NCI-H82 (cell line): ENCODE measurements at places on chromosomes 2 and 18.
A peak's percentile ranks its signal among the peaks of the same experiment; 100 is the strongest.

GRCh38 chr18:56903686-56904085 is 243.2 kb upstream of the BOD1L2 start:
- no peak for DNase-seq

DNA sequence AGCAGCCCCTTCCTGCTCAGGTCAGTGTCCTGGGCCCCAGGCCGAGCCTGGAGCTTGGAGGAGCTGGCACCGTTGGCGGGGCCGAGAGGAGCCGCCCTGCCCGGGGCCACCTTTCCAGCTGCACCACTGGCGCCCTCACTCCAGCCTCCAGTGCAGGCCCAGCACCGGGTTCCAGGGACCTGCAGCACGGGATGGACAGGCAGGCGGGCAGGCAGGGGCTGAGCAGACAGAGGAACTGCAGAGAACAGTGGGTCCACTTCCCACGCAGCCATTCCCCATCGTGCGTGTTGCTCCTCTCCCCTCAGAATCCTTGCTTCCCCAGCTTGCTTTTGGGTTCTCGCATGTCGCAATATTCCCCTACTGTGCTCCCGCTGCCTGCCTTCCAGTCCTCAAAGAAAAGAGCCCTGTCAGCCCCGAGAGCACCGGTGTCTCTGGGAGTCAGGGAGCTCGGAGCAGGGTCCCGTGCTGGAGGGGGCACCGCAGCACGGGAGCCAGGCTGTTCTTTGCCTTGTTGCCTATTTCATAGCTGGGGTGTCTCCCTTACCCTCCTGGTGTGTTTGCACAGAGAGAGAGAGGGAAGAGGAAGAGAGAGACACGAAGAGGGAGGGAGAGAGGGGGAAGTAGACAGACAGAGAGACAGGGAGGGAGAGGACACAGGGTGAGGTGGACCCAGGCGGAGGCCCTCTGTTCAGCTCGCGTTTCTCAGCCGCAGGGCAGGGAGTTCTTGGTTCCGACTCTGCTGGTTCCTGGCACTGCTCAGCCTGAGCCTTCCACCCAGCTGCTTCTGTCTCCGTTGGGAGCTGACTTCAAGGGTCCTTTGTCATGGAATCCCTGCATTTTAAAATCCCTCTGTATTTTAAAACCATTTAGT is 126.0 kb downstream of the MBP start:
- no peak for DNase-seq

DNA sequence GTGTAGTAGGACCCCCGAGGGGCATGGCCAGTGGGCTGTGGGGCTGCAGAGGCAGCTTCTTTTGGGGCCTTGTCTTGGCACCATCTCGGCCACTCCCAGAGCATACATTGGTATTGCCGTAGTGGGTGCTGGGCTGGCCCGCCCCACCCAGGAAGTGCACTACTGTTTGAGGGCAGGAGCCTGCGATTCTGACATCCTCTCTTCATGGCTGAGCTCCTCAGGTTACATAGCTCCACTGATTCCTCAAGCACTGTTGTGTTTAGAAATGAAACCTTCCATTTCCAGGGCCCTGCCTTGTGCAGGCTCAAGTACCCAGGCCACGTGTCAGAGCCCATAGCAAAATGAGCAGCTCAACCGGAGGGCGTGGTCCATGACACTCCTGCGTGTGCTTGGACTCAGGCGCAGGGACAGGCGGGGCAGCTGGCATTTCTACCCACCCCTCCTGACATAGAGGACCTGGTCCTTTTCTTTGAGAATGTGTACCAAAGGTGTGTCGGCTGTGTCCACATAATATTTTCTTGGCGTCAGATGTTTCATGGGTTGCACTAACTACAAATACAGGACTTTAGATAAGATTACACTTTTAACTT is 67.9 kb downstream of the DGKD start:
- no peak for DNase-seq

DNA sequence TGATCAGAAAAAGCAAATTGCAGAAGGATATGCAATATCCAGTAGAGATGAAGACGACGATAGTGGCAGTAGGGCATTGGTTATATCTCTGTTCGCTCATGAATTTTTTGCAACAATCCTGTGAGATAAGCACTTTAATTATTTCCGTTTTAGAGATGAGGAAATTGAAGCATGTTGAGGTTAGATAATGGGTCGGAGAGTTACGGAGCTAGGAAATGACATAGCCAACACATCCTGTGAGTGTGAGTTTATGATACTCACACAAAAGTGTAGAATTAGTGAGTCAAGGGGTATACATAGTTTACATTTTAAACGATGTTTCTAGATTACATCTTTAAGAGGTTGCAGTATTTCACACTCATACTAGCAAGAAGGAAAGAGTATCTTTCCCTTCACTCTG is 123.1 kb upstream of the ARL4C start:
- DNase-seq: no peak

GRCh38 chr18:13192970-13193369 is 25.6 kb upstream of the LDLRAD4 start:
- no peak for DNase-seq

DNA sequence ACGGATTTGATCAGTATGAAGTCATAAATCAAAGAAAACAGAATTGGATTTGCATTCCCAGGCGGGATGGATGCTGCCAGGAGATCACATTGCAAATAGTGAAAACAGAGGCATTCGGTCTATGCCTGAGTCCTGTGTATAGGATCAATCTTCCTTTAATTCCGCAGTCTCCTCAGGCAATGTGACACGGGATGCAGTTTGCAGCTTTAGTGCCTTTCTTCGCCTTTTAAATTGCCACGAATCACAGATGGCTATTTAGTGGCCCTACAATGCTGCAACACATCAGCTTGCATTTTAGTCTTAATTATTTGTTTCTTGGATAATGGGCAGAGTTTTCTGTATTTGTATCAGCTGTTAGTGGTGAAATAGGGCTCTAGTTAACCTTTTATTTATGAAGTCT is 6.8 kb downstream of the ADCYAP1 start:
- peak; percentile 59 for DNase-seq

DNA sequence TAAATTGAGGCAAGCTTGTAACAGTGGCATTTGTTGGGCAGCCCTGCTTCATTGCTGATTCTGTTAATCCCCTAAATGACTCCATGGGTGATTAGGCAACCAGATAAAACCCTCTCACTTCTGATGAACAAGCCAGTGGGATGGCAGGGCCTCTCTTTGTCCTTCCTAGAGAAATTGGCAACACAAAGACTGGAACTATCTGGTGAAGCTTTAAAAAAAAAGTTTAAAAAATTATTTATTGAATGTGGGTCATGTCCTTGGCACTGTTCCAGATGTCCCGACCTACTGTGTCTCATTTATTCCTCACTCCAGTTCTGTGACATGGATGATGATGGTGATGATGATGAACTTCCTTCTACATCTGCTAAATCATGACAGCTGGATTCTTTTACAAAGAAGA is 30.8 kb downstream of the NRP2 start:
- DNase-seq: peak; percentile 75

- DNase-seq: no peak
Measured at GRCh38 chr2:38863061-38863695, 12.6 kb downstream of the DHX57 start.

DNA sequence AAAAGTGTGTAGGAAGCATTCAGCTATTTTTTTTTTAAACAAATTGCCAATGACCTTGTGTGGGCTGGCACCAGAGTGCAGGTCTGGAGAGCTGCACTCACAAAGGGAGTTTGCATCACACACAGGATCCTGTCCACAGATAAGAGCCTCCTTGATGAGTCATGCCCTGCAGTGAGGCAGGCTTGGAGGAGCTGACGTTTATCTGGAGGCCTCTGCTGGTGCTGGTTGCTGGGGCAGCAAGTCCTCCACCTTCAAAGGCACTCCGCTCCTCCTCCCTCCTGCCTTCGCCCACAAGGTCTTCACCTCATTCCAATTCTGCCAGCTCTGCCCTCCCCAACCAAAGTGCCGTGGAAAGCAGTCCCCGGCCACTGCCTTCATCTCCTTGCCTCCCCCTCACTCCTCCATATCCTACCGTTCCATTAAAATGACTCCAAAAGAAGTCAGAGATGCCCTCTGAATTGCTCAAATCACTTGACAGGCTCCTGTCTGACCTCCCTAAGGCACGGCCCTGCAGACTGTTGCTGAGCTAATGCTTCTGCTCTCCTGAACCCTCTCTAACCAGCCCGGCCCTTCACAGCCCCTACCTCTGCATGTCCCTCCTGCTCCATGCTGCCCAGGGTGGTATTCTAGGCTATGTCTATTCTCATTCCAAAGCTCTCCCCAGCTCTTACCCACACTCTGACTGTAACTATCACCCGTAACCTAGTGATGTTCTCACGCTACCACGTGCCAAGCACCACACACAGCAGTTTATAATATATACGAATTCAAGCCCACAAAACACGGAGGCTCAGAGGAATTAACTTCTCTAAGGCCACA is 30.9 kb downstream of the LONRF2 start:
- no peak for DNase-seq

GRCh38 chr18:6207941-6208340 is 206.8 kb downstream of the L3MBTL4 start:
- no peak for DNase-seq

GRCh38 chr2:167398873-167399272 is 510.6 kb downstream of the XIRP2 start:
- DNase-seq: no peak

GRCh38 chr2:45263147-45263546 is 253.9 kb upstream of the SIX2 start:
- no peak for DNase-seq

DNA sequence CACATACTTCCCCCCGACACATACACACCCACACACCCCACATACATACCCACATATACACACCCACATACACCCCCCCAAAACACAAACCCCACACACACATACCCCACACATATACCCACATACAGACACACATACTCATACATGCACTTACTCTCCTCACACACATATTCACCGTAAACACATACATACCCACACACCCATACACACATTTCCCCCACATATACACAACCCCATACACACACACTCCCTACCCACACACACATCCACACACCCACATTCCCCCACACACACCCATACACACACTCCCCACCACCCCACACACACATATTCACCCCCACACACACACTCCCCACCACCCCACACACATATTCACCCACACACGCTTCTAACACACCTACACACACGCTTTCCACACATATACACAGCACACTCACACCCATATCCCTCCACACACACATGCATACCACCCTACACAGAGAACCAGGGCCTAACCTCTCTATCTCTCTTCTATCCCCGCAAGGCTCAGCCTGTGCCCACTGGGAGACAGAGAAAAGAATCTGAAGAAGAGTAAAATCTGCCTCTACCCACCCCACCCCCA is 182.4 kb upstream of the ETAA1 start:
- no peak for DNase-seq

DNA sequence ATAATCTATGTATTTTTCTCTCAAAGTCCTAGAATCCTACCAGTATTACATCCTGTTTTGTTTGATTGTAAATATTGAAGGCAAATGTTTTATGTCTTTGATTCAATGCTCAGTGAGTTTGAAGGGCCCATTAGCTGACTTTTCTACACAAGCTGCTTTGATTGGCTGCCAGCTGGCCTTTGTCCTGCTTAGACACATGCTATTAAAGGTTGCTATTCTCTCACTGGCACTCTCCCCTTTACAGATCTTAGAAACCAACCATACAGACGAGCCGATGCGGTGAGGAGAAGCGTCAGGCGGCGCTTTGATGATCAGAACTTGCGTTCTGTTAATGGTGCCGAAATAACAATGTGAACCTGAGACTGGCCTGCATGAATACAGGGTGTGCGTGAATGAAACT is 69.7 kb downstream of the PRPF40A start:
- peak; percentile 19 for DNase-seq

GRCh38 chr2:207478572-207478971 is 51.2 kb upstream of the CREB1 start:
- no peak for DNase-seq

GRCh38 chr2:38653715-38654527 is 12.0 kb upstream of the GALM start:
- DNase-seq: no peak
